ENCODE measurements at places on chromosomes 5 and 9.
A peak's percentile ranks its signal among the peaks of the same experiment; 100 is the strongest.

GRCh38 chr5:61765471-61765870 is 433.4 kb downstream of the ZSWIM6 start:
- DNase-seq, result no peak

DNA sequence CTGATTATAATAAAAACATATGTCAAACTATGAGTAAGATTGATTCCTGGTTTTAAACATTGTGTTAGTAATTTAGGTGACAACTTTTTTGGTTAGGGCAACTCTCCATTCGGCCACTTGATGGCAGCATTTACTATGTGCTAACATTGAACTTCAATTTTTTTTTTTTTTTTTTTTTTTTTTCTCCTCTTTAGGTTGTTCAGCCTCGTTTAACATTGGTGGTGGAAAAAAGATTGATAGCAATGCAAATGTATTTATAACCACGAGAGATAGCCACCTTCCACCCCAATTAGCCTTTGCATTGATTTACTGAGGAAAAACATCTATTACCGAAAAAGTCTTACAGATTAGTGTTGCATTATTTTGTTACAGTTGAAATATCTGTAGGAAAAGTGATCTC is 159.1 kb downstream of the CSNK1G3 start:
- DNase-seq, result peak; percentile 75

GRCh38 chr5:78926252-78926651 is 58.9 kb downstream of the ARSB start:
- no peak for DNase-seq

DNA sequence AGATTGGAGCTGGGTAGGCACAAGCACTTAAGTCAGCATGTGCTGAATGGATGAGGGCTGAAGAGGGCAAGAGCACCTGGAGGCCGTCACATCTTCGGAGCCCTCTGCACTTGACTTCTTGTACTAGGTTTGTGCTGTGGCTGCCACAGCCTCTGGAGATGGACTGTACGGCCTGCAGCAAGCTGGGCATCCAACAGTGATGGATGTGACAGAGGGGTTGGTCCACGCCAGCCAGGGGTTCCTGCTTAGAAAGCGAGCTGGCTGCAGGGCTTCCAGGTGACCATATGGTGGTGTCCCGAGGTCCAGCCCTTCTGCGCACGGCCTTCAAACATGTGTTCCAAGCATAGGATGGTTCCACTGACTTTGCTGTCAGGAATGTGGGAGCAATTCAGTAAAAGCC is 65.1 kb upstream of the PHYKPL start:
- no peak for DNase-seq

- DNase-seq, result no peak
Measured at GRCh38 chr5:149944666-149945065, at the start of gene PDE6A. Gene PDE6A, minus strand, starts transcription at chr5:149944793. Its CDS starts 120 bp downstream, at chr5:149944673.

- no peak for DNase-seq
Measured at GRCh38 chr5:117143406-117143805, 568.8 kb upstream of the SEMA6A start.

GRCh38 chr5:146620031-146620668 is 104.2 kb upstream of the GPR151 start:
- DNase-seq, result no peak

GRCh38 chr9:2378266-2378665 is 243.3 kb upstream of the VLDLR start:
- no peak for DNase-seq

GRCh38 chr5:68968429-68968828 is 125.4 kb upstream of the SLC30A5 start:
- DNase-seq, result no peak

GRCh38 chr9:107914151-107914550 is 424.6 kb upstream of the KLF4 start:
- no peak for DNase-seq

DNA sequence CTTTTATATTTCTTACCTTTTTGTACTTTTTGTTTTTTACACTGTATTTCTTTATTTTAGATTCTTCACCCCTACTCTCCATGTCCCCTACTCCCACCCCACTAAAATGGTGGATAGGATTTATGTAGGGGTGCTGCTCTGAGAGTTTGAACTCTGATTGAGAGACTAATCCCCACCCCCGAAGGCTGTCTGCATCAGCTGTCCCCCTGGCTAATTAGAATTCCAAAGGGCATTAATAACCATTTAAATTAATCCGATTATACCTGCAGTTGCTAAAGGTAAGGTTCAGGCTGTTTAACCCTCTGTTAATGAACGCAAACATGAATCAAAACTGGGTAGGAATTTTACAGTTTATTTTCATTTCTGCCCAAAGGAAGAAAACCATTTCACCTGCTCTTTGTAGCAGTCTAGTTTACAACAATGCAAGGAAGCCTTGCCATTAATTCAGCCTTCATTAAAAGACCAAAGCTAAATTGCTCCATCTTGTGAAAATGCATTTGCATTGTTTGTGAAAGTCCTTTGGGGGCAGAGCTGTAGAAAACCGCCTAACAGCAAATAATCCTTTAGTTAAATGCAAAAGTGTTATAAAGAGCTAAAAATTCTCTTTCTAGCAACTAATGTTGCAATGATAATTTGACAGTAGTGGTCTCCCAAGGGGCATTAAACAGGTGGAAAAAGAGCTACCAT is 71.2 kb downstream of the ZCCHC7 start:
- DNase-seq, result no peak
